ENCODE measurements at places on chromosomes 3 and 15. TPM values are rescaled to one million over a fixed set of nuclear protein-coding genes. Genes with fewer than 3 reads are reported as not detected.

- no peaks in the 10 kb centered on the region for H3K36me3 ChIP-seq
- H3K27ac ChIP-seq: no peak overlapping the region
- no peak for DNase-seq
Measured at GRCh38 chr3:133455281-133455680, 55.4 kb downstream of the BFSP2 start.

CACNA2D2 gene
- total RNA-seq: 0.18 TPM

GRCh38 chr15:25783607-25784540, 79.3 kb downstream of the ATP10A start:
- H3K4me1 ChIP-seq: peaks cover 24% of the 10 kb centered on the region
- no peaks in the 10 kb centered on the region for H3K27me3 ChIP-seq
- no peaks in the 10 kb centered on the region for H3K36me3 ChIP-seq
- H3K4me3 ChIP-seq: no peak overlapping the region
- no peak overlapping the region for H3K27ac ChIP-seq

GABRB3 gene
- total RNA-seq: 1.8 TPM

Measured in esophagus squamous epithelium (tissue), 5 donors.